GM23248 (cell line): ENCODE measurements at places on chromosomes 5 and 9. TPM values are rescaled to one million over a fixed set of nuclear protein-coding genes. Genes with fewer than 3 reads are reported as not detected.

GRCh38 chr5:77028631-77029375 is 1.4 kb upstream of the AGGF1 start:
- no peak overlapping the region for H3K4me3 ChIP-seq
- no peaks in the 10 kb centered on the region for H3K36me3 ChIP-seq
- H3K4me1 ChIP-seq = peaks cover 10% of the 10 kb centered on the region
- H3K27ac ChIP-seq = no peak overlapping the region
- H3K27me3 ChIP-seq = peaks cover 8% of the 10 kb centered on the region; the same call in 1 of the 2 replicates

IL4 gene
- not detected in 2 replicates for total RNA-seq

PTGS1 gene
- 39.6 and 51.5 TPM in 2 replicates for total RNA-seq

TOMM5 gene
- total RNA-seq = 122 and 130 TPM in 2 replicates

GRCh38 chr9:123562844-123563346 is 206.9 kb downstream of the CRB2 start:
- no peaks in the 10 kb centered on the region for H3K27me3 ChIP-seq
- H3K36me3 ChIP-seq = no peaks in the 10 kb centered on the region
- H3K4me3 ChIP-seq = no peak overlapping the region
- peak overlapping the region; percentile 60 for H3K27ac ChIP-seq
- peaks cover 13% of the 10 kb centered on the region for H3K4me1 ChIP-seq

GRCh38 chr9:33748633-33749304 is 46.6 kb upstream of the PRSS3 start:
- H3K4me1 ChIP-seq = peaks cover 8% of the 10 kb centered on the region; the same call in 1 of the 2 replicates
- no peak overlapping the region for H3K4me3 ChIP-seq
- H3K36me3 ChIP-seq = no peaks in the 10 kb centered on the region

DNA sequence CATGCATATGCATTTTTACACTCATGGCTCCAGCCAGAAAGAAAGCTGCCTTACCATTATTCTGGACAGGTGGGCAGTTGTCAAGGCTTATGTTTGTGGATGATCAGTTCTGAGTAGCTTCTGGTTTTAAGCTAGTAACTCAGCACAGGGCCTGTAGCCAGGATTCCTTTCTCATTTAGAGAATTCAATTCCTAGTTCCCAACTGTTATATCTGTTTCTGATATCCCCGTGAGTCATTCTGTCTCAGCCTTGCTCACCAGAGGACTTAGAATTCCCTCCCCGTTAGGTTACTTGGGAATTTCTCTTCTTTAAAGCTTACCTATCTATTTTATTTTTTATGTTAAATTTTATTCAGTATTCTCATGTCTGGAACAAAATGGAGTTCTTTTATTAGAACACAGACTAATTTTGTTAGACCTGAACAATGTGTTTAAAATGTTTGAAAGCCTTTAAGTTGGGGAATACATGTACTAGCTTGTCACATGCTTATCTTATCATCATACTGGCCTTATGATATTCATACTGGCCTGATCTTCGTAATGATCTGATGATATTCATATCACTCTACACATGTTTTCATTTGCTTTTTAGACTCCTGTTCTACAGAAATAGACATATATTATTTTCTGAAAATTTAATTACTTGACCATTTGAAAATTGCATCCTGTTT is 47.1 kb downstream of the CAST start:
- peak overlapping the region; percentile 69 for H3K27ac ChIP-seq
- no peaks in the 10 kb centered on the region for H3K36me3 ChIP-seq
- H3K4me1 ChIP-seq = peaks cover 20% of the 10 kb centered on the region
- DNase-seq = peak; percentile 93
- no peak overlapping the region for H3K4me3 ChIP-seq

ADAMTS12 gene
- 10.1 and 11.5 TPM in 2 replicates for total RNA-seq

SPATA31D1 gene
- not detected in 2 replicates for total RNA-seq

GRCh38 chr5:345404-346195 is 24.1 kb downstream of the AHRR start:
- H3K27ac ChIP-seq = no peak overlapping the region
- H3K36me3 ChIP-seq = no peaks in the 10 kb centered on the region; the same call in 1 of the 2 replicates
- H3K4me3 ChIP-seq = no peak overlapping the region
- peak; percentile 28 for DNase-seq
- H3K27me3 ChIP-seq = no peaks in the 10 kb centered on the region
- H3K4me1 ChIP-seq = no peaks in the 10 kb centered on the region

DNA sequence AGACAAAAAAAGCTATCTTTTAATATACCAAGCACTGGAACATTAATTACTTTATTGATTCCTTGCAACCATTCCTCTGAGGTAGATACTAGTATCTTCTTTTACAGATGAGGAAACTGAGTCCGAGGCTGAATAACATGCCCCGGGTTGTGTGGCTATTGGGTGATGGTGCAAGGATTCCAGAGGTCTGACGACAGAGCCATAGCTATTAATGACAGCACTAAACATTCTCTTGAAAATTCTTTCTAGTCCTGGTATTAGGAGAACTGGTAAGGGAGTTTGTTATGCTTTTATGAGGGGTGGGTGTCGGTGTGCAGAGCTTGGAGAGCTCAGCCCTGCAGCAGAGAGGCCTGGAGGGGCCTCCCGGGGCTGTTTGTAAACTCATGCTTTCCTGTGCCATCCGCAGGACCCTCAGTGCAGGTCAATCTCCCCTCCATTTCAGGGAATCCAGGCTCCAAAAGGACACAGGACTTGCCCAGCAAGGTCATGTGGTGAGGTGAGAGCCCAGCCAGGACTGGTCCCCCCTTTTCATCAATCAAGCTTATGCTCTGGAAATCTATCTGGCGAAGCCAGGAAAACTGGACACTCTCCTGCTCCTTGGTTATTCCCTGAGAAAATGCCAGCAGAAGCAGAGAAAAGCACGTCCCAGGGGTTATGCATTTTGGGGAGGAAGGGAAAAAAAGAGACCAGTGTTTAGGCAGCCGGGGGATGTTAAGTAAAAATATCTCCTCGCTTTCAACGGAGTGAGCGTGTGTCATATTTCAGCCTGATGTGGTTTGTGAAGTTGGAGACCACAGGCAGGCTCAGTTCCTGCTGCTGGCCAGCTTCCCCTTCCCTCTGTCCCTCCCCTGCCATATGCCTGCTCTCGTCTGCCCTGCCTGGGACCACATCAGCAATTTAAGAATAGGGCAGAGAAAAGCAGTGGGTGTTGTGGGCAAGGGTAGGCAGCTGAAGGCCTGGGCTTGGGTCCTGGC is 3.7 kb downstream of the GSN start:
- H3K4me3 ChIP-seq = peak overlapping the region; percentile 85
- H3K27ac ChIP-seq = peak overlapping the region; percentile 73
- no peaks in the 10 kb centered on the region for H3K36me3 ChIP-seq
- H3K27me3 ChIP-seq = no peaks in the 10 kb centered on the region
- H3K4me1 ChIP-seq = peaks cover 66% of the 10 kb centered on the region
